NCI-H187 treated with DMSO at 0.1 percent for 48 hours (cell line): ENCODE measurements at places on chromosomes 7 and 10.

- no peak for DNase-seq
These were observed 85.5 kb upstream of the LRRC4 start for GRCh38 chr7:128116740-128117139.

- no peak for DNase-seq
These were observed 39.2 kb upstream of the JCAD start for GRCh38 chr10:30098629-30099028.

DNA sequence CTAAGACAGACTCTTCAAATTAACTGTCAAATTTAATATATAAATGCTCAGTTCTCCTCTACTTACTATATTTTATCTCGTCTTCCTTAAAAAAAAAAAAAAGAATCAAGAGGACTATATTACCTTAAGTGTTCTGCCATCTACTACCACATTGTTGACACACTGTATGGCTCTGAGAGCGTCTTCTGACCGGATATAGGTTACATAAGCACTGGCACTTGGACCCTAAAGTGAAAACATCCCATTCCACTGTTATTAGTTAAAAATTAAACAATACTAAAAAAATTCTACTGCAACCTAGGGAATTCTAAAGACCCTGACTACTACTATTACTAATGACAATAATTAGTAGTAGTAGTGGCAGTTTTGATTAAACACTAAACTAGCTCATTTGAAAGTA, 95.7 kb downstream of the CNOT4 start:
- no peak for DNase-seq

GRCh38 chr7:150397346-150398107, 18.4 kb downstream of the ZNF775 start:
- no peak for DNase-seq

- no peak for DNase-seq
These were observed 83.5 kb upstream of the PRKG1 start for GRCh38 chr10:50990568-50991455.

DNA sequence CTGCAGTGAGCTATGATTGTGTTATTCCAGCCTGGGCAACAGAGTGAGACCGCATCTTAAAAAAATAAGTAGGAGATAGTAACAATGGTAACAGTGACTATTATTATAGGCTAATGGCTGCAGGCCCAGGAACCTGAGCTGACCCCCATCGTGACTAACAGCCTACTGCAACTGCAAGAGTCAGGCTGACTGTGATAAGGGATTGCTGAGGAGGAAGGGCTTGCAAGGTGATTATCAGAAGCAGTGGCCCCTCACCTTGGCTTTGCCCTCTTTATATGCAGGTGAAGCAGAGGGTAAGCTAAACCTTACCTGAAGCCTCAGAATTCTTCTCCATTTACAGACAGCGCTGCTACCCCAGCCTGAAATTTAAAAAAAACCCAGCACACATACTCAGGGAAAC, 83.9 kb upstream of the SDK1 start:
- no peak for DNase-seq

GRCh38 chr7:25460433-25460832, 232.1 kb upstream of the NPVF start:
- DNase-seq = no peak

GRCh38 chr10:102119417-102120141, 589 bp downstream of the LDB1 start:
- no peak for DNase-seq

DNA sequence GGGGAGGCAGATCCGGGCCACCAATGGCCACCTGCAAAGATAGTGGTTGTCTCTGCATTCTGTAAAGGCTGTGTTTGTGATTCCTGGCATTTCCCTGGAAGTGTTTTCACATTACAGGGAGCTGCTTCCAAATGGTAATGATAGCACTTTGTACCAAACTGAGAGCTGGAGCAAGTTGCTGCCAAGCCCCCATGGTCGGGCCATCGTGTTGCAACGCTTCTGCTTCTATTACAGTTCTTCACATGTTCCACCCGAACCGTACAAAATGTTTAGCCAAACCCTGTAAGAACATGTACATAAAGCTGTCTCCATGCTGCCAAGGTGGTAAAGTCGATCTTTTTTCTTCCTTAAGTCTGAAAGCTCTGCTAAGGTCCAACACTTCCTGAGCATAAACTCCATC, 397.7 kb upstream of the NFE2L3 start:
- no peak for DNase-seq

DNA sequence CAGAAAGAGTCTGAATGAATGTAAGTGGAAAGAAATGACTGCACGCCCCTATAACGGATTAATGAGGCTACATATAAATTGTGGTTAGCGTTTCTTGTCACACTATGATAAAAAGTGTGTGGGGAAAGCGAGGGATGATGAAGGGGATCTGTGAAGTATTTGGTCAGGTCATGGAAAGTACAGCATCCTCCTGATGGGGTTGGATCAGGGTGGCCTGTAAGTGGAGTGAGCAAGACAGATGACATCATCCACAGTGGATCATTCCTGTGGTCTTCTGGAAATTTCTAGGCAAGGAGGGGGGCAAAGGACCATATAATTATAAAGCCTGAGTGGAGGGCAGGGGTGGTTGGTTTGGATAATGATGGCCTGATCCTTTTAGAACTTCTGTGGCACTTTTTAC, 606.0 kb downstream of the INHBA start:
- DNase-seq = no peak

GRCh38 chr10:72318418-72319262, 36.1 kb downstream of the DNAJB12 start:
- no peak for DNase-seq

DNA sequence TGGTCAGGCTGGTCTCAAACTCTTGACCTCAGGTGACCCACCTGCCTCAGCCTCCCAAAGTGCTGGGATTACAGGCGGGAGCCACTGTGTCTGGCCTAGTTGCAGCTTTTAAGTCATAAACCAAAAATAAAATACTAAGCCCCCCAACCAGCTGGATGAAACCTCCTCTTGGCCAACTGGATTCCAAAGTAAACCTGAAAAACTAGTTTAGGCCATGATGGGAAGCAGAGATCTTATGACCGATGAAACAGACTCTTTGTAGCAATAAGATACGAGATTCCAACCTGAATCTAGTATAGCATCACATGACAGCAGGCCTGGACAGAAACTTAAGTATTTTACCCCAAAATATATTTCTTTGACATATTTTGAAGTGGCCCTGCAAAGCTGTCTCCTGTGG, 9.1 kb upstream of the MCM10 start:
- no peak for DNase-seq

DNA sequence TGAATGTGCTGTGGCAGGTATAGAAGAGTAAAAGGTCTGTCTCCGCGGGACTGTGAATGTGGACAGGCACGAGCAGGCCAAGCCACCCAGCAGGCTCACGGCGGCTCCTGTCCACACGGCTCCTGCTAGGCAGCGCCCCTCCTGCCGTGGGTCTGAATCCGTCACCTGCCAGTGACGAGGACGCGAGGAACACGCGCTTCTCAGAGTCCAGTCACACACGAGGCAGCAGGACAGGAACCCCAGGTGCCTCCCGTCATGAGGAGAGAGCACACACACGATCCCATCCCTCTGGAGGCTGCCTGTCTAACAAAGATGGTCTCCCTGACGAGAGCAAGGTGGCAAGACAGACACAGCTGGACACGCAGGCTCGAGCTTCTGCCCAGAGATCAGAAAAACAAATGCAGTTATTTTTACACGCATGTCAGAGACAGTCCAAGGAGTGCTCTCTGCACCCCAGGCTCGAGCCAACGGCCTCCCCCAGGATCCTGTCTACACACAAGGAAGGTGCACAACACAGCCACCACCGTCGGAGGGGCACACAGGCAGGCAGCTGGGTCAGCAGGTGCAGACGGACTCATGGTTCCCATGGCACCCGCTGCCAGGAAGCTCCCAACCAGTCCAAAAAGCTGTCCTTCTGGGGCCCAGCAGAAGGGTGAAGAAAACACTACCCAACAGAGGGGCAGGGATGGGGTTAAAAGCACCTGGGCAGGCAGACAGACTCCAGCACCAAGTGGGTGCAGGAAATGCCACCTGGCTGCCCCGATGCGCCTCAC, 103.2 kb downstream of the MAD1L1 start:
- DNase-seq = no peak

- DNase-seq = no peak
These were observed 3.5 kb downstream of the SUN1 start for GRCh38 chr7:835485-836401.

DNA sequence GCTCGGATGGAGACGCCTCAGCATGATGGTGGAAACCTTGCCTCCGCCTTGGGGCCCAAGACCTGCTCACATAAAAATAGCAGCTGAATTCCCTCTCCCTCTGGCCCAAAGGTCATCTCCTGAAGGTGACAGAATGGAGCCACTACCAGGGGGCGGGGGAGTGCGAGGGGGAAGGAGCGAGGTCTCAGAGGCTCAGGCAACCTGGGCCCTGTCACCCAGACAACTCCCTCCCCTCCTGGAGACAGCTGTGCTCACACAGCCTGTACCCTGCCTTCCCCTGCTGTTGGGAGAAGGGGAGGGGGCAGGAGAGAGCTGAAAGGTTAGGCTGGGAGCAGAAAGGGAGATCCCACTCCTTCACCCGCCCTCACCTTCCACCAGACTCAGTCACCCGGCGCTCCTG, 173.0 kb upstream of the RHEB start:
- no peak for DNase-seq

GRCh38 chr7:33729726-33730125, 175.6 kb upstream of the BMPER start:
- no peak for DNase-seq

DNA sequence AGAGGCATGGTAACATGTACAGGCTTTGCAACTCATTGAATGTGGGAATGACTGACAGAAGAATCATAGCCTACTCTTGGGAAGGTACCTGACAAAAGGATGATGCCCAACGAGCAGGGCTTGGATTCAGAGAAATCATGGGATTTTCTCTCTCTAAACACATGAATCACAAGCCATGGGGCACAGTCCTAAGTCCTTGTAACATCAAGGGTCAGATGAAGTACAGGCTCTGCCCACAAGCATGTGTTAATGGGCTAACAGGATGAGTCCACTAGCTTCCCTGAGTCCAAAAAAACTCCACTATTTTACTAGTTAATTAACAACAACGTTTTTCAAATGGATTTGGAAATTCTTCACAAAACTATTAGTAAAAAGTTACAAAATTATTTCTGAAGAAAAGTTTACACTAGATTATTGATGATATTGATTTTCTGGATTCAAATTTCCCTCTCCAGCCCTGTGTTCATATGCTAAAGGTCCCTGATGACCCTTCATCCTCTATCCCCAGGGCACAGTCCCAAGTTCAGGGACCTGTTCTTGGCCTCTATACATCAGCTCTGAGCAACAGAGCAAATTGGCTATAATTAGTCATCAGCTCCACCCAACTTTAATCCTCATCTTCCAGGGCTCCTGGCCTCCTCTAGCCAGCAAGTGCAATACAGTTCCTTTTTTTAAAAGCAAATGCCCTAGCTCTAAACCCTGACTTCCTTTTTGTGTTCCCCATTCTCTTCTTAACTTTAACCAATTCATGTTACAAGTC, 99.8 kb downstream of the GSAP start:
- no peak for DNase-seq

DNA sequence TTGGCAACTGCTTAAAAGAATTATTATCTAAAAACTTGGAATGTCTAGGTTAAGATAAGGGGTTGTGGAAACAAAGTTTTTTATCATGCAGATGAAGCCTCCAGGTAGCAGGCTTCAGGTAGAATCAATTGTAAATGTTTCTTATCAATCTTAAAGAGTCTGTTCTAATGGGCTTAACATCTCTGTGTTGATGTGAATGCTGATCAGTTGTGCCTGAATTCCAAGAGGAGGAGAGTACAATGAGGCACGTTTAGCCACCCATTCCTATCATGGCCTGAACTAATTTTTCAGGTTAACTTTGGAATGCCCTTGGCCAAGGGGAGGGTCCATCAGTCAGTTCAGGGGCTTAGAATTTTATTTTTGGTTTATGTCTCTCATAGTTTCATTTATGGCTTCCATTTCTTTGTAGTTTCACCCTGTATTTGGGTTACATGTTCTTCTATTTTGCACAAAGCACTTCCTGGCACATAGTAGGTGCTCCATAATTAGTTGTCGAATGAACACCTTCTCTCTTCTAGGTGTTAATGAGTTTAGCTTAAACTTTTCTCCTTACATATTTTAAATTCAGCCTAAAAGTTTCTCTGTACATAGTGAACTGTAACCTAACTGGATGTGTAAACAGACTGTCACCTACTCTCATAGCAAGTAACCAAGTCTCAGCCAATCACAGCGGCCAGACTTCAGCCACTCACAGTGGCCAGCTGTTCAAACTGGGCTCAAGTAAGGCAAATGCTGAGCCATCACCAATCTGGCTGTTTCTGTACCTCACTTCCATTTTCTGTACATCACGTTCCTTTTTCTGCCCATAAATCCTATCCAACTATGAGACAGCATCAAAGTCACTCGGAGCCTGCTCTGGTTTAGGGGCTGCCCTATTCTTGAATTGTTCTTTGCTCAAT, 34.7 kb downstream of the ALOX5 start:
- DNase-seq = no peak

GRCh38 chr10:121608469-121609190, 10.4 kb upstream of the FGFR2 start:
- DNase-seq = no peak

DNA sequence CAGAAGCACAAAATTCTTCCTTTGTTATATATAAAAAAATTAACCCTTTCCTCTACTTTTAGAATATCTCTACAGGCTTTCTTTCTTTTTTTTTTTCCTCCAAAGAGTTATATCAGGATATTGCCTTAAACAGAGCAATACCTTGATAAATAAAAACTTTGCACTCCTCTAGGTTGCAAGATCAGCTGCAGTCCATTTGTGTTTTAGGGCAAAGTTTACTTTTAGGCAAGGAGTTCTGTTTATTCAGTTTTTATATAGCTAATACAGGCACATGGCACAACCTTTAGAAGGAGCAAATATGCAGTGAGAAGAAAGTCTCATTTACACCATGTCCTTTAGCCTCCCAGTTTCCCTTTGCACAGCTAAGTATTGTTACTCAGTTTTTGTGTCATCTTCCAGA, 10.3 kb downstream of the LRMDA start:
- DNase-seq = no peak

- DNase-seq = no peak
These were observed 9.2 kb upstream of the CSTF2T start for GRCh38 chr10:51708609-51709008.

- no peak for DNase-seq
These were observed 746 bp upstream of the MRPS16 start for GRCh38 chr10:73253225-73253555.

GRCh38 chr7:87199241-87199640, 20.3 kb downstream of the TMEM243 start:
- no peak for DNase-seq

GRCh38 chr7:149253665-149254064, 8.3 kb upstream of the ZNF783 start:
- no peak for DNase-seq
